ENCODE measurements at places on chromosomes 3 and 15.

DNA sequence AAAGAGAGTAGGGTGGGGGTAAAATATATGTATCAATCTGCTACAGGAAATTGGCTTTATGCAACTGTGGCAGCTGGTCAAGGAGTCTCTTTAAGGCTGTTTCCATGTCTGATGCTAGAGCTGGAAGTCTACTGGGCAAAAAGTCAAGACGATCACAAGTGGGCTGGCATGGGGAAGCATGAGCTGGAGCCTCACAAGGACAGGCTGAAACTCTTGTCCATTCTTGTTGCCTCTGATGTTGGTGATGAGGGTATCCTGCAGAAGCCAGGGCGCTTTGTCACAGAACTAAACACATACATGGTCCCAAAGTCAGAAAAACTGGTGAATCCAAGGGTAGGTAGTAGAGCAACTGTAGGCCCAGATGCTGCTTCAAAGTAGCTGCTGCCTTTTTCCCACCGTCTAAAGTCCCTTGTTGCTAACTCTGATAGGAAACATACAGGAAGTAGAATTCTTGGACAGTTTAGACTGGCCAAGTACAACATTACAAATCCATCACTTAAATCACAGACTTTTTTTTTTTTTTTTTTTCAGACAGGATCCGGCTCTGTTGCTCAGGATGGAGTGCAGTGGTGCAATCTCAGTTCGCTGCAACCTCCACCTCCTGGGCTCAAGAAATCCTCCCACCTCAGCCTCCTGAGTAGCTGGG, 54.2 kb downstream of the RPL39L start:
- DNase-seq, result no peak

DNA sequence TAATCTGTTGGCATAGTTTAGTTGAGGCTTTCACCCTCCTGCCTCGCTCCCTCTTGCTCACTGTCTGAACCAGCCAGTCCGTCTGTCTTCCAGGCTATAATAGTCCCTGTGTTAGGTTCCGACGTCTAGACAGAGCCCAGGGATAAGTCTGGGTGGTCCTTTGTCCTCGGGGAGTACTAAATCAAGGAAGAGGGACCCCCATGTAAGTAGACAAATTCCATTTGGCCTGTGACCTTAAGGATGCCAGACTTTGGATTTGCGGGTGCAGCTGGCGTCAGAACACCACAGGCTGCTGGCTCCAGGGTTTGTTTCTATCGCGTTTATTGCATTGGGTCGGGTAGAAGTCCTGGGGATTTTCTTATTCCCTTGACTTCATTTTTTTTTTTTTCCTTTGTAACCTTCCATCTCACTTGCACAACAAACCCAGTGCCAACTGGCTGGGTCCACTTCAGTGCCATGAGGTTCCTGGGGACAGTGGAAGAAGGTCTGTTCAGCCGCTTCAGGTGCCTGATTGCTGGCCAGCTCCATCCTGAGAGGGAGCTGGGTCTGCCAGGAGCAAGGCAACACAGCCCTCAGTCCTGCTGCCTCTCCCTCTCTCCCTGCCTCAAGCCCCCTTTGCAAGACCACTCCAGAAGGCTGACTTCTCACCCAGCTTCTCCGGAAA, 95.4 kb upstream of the KLHL25 start:
- DNase-seq, result no peak

GRCh38 chr3:55877703-55878102, 390.6 kb upstream of the WNT5A start:
- no peak for DNase-seq

DNA sequence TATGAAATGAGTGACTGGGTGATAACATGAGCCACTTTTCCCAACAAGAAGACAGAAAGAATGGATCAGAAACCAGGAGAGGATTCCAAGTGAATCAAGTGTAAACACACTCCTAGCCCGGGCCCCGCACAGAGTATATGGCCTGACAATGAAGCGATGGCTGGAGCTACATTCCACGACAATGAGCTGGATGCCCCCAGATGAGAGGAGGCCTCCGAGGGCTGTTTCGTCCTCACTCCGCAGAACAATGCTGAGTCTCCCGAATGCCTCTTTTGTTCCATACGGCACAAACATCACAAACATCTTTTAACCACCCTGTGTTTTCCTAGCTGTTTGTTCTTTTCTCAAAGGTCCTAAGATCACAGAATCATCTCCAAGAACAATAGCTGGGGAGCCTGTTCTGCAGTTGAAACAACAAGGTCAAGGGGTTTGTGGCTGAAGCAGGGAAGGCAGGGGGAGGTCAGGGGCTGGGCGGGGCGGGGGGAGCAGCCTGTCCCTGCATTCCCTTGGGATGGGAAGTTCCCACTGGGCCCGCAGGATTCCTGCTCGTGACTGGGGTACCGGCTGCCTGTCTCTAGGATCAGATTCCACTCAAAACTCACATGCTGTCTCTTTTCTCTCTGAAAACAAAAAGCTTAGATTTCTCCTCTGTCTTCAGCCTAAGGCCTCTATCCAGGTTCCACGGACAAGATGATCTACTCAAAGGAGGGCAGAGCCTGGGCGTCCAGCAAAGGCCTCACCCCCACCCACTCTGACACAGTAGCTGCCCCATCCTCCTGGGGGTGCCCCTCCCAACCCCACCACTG, 151.3 kb downstream of the XXYLT1 start:
- DNase-seq, result no peak

DNA sequence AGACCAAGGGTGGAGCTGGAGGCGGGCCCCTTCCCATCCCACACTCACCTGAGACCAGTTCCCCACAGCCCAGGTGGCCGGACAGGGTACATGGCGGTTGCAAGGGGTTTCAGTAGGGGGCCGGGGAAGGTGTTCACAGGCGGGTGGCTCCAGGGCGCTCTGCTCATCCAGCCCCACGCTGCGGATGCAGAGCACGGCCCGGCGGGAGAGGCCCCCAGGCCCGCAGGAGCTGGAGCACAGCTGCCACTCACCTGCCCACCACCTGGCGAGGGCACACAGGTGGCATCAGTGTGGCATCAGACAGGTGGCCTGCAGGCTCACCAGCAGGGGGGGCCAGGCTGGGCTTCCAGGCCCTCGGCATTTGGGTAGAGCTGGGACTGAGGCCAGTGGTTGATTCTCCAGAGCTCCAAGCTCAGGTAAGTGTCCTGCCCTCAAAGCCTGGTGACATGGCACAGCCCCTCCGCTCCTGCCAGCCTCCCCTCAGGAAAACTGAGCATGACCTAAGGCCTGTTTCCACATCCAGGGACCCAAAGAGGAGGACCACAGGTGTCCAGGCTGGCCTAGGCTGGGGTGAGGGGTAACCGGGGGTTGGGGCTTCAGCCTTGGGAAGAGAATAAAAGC, 43.8 kb downstream of the ADAMTS7 start:
- DNase-seq, result no peak

GRCh38 chr3:183435661-183436060, 7.2 kb upstream of the MCF2L2 start:
- no peak for DNase-seq
